Stimulated activated CD8-positive, alpha-beta memory T cell treated with anti-CD3 and anti-CD28 coated beads, Interleukin-7, amount 100 ng/mL, for 1 hour (primary cell): ENCODE measurements at places on chromosomes 12 and 14.

DNA sequence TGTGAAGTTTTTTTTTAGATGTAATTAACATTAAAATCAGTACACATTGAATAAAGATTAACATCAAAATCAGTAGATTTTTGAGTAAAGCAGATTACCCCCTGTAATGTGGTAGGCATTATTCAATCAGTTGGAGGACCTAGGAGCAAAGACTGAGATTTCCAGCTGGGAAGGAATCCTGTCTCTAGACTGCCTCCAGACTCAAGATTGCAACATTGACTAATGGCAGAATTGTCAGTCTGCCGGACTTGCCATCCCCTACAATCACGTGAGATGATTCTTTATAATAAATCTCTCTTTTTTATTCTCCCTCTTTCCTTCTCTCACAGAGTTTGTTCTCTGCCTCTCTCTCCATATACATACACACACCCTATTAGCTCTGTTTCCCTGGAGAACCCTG lies 51.4 kb upstream of the SLC6A15 start:
- no peak for DNase-seq

- no peak for DNase-seq
Measured at GRCh38 chr14:75661499-75661814, 411 bp downstream of the TTLL5 start.

- peak; percentile 27 for DNase-seq
Measured at GRCh38 chr12:6563448-6564050, 4.5 kb downstream of the NOP2 start.

- DNase-seq = no peak
Measured at GRCh38 chr12:1872448-1872847, 46.0 kb downstream of the CACNA2D4 start.

GRCh38 chr12:68131867-68132414 lies 27.6 kb downstream of the IFNG start:
- DNase-seq = no peak

GRCh38 chr12:113994051-113994450 lies 27.9 kb upstream of the RBM19 start:
- DNase-seq = no peak

GRCh38 chr12:2229661-2230539 lies 177.1 kb downstream of the CACNA1C start:
- no peak for DNase-seq

- no peak for DNase-seq
Measured at GRCh38 chr12:46445551-46446235, 73.1 kb upstream of the SLC38A2 start.

DNA sequence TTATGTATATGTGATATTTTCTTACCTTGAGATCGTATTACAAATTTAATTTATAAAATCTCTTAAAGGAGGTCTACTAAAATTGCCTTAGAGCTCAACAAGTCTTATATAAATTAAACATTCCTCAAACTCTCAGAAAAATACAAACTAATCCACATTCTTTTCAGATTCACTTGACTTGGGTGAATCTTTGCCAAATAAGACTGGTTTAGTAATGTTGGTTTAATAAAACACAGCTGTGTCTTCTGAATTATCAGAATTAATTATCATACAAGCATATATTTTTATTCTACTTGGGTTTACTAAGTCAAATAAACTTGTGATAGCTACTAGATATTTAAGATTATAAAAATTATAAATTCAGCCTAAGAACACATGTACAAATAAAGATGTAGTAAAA lies 13.3 kb downstream of the GLIPR1L2 start:
- DNase-seq = no peak

DNA sequence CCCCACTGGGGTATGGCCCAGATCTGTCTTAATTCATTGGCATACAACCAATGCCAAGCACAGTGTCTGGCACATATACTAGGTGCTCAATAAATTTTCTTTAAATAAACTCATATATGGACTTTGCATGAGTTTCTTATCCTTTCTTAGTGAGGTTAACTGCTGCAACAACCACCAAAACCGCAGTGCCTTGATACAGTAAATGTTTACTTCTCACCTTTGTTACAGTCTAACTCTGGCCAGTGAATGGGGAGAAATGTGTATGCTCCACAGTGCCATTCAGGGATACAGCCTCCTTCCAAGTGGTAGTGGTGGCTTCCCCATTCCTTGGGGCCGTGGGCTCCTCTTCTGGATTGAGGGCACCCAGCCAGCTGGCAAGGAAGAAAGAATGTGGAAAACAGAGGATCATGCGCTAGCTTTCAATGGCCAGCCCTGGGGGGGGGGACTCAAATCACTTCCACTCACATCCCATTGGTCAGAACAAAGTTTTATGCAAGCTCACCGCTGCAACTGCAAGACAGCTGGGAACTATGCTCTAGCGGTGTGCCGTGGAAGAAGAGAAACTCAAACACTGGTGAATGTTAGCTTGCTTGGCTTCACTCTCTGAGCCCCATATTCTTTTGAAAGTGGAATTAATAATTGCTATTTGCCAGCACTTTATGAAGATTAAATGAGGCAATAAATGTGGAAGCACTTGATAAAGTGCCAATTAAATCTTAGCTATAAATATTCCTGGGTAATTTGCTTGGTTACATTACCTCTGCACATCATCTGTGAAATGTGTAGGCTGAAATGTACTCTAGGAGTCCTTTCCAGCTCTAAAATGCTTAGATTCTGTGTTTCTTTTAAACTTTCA lies 51.0 kb upstream of the SOCS2 start:
- DNase-seq = no peak

- no peak for DNase-seq
Measured at GRCh38 chr12:25725931-25726330, 172.8 kb upstream of the LMNTD1 start.

DNA sequence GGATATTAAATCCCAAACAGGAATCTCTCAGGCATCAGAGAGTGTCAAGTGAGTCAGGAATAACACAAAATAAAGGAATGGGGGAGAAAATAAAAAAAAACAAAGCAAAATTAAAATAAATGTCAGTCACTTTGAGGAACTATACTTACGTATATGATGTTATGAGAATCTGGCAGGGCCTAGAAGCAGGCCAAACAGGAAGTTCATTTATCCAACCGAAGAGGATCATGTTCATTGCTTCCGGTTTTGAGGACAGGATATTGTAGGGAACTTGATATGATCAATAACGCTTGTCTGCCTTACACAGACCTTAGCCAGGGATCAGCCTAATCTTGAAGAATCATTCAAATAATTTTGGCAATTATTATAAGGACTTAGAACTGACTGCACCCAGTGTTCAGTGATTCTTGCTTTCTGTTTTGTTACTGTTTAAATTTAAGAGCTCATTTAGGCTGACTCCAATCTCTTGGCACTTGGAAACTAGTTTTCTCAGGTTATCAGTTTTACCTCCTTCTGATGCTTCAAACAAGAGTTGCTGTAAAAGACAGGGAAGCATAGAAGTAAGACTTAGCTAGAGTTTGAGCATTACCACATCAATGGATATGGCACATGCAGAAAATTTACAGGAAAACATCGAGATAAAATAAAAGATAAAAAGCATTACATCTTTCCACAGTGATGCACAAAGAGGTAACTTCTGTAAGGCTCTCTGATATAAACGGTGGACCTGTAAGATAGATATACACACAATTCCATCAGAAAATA lies 53.4 kb downstream of the ZFC3H1 start:
- DNase-seq = no peak

GRCh38 chr14:69312608-69313007 lies 52.6 kb downstream of the GALNT16 start:
- DNase-seq = no peak

DNA sequence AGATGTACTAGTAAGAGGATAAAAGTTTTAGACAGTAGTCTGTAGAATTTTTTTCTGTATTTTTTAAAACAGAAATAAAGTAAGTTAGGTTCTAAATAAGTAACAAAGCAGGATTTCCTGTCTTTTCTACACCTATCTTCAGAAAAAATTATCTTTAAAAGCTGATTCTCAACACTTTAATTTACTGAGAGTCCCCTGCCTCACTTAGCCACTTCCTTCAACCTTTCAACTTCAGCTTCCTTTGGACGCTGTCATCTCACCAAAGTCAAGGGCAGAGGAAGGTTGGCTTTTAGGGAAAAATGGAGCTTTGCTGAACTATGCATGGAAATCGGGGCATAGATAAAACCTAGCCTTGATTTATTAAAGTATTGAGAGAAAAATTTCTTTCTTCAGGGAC lies 44.9 kb upstream of the CERS5 start:
- no peak for DNase-seq

DNA sequence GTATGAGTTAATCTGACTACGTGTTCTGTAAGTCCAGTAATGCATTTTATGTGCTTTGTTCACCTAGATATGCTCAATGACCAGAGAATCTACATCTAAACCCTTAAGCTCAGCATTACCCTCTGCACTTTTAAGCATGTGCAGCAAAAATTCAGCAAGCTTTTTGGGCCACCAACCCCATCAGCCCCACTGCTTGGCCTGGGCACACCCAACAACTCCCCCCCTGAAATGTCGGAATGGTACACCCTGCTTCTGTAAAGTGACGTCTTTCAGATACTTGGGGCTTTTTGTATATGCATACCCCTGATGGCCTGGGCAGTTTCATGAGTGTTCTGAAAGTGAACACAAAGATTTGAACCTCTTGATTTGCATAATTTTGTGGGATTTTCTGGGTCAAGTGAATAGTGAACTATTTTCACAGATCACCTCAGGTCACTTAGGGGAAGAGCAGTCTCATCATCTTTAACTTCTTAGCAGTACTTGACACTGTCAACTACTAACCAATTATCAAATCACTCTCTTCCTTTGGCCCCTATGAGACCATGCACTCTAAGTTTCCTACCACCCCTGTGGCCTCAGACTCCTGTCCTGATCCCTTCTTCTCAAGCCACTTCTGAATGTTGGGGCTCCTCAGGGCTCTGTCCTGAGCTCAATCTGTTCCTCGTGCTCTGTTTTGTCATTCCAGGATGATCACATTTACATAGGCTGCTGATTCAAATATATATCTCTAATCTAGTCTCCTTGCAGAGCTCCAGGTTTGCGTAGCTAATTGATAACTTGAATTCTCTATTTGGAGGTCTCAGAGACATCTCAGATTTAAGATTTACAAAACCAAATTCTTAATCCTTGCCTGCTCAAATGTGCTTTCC lies 36.3 kb upstream of the PPM1A start:
- DNase-seq = no peak

GRCh38 chr12:40499856-40500255 lies 192.4 kb upstream of the CNTN1 start:
- DNase-seq = no peak

GRCh38 chr12:2960390-2960956 lies 1.3 kb downstream of the TEAD4 start:
- DNase-seq = no peak

DNA sequence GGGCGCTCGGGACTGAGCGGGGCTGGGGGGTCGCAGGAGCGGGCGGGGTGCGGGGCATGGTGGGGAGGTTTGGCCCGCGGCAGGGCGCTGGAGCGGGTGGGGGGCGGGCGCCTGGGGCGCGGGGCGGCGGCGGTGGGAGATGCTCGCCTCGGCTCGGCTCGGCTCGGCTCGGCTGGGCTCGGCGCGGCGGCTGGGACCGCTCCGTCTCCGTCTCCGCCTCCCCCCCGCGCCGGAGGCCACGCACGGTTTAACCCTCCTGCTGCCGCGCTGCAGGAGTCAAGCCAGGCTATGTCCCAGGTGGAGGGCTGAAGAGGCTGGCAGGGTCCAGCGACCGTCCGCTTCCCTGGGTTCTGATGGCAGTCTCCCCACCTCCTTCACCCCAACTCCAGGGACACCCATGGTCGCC lies at the start of gene PIANP:
Gene PIANP (minus strand): TSS at position 170 of the 406 bp plus-strand sequence. CDS start 2,754 bp downstream, outside the sequence.
- no peak for DNase-seq

GRCh38 chr12:64170024-64170423 lies 52.1 kb downstream of the KICS2 start:
- no peak for DNase-seq

GRCh38 chr14:77882098-77882497 lies 82.2 kb downstream of the ADCK1 start:
- no peak for DNase-seq

DNA sequence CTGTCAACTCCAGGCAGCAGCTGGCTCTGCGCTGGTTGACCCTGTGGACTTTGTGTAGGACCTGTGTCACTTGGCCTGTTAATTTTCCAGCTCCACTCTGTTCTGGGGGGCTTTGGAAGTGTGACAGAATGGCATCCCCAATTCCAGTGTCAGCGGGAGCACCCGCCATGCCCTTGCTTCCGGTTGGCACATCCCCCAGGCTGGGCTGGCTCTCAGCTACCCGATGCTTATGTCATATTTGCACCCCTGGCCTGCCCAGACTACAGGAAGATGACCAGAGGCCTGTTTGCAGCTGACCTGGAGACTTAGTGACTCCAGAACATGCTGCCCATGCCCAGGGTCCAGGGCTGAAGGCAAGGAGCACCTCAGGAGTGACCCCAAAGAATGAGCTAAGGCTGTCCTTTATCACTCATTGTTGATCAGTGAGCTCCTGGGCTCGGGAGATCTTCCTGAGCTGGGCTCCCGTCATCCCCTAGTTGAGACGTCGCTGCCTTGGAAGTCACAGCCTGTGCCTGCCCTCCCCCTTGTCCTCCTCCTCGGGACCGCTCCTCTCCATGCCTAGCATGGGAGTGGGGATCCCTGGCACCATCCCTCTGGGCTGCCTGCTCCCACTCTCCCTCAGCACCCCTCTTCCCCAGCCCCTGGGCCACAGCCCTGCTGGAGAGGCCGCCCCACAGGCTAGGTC lies 163.4 kb upstream of the RTL1 start:
- no peak for DNase-seq

DNA sequence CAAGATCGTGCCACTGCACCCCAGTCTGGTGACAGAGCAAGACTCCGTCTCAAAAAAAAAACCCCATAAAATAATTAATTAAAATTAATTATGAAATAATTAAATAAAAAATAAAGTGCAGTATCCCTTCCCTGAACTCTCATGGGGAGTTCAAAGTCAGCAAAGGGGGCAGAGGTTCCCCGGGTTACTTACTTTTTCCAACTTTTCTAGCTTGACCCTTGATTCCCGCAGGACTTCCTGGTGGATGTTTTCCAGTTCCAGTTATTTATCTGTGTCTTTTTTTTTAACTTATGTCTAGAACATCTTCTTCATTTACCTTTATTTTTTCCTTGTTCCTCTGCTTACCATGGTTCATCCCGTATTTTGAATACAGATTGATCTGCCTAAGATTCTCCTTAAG lies 197.4 kb downstream of the EPS8 start:
- DNase-seq = no peak

DNA sequence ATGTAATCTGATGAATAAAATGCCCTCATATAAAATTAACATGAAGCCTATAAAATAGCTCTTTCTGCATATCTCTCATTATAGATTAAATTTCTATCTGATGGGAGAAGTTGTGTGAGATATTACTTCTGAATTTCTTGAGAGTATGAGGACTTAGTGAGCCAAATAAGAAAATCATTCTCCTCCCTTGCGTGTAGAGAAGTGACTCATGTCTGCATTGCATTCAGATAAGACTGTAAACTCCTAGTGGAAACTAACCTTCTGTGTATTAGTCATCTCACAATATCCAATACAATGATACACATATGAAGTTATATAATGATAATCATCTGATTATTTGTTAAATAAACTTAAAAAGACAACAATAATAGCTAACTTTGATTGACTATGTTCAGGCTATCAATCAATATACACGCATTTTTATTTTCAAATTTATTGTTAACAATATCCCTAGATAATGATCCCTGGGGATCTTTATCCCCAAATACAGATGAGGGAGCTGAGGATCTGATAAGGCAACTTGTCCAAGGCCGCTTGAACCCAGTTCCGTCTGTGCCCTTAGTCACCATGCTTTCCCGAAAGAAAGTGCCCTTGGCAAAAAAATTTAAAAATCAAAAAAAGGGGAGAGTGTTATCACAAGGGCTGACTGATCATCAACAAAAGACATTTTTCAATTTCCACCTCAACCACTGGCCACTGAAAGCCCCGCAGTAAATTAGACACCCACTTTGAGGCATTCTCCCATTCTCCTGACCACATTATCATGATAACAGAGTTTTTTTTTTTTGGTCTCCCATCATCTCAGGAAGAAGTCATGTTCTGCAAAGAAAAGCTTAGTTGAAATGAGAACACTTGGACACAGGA lies 189.2 kb upstream of the RASSF8 start:
- no peak for DNase-seq
